ENCODE measurements at places on chromosomes 4 and X.

GRCh38 chrX:64427787-64428186 lies 32.5 kb upstream of the MTMR8 start:
- peak; percentile 36 for DNase-seq

- DNase-seq, result no peak
Measured at GRCh38 chr4:129218360-129218759, 122.4 kb downstream of the C4orf33 start.

DNA sequence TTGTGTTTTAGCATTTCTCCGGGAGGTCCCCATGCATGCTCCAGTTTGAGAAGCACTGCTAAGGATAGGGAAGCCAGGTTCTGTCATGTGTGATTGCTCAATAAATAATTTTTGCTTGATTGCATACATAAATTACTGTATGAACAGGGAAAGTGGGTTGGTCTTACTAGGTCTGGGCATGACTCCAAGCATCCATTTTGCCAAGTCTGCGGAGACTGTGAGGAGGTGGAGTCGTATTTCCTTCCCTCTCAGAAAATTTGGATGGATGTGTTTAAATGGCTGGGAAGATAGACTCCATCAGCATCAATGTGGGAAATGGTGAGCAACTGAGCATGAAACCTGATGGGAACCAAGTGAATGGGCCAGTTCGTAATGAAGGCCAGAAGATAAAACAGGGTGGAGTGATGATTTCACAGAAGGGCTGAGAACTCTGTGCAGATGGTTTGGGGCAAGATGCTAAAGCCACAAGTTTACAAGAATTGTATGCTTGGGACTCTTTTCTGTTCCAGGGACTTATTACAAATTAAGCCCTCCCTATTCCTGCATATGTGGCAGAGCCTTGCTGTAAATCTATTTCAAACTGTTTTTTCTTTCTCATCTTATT lies 84.1 kb downstream of the NHS start:
- DNase-seq, result no peak

DNA sequence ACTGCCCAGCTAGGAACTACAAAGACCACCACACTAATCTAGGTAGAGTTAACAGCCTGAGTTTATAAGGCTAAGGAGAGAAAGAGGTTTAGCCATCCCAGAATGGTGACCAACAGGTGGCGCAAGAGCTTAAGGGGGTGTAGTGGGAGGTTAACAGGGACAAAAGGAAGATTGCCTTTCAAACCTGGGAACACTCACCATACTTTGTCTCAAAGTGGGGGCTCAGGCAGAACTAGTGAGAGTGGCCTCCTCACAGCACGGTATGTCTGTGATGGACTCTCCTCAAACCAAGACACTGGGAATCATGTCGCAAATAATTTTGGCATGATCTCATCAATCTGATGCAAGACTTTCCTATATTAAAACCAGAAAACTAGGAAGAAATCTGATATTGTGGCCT lies 23.4 kb downstream of the CCNI start:
- DNase-seq, result peak; percentile 54

GRCh38 chr4:76585897-76586360 lies 150.9 kb downstream of the SHROOM3 start:
- DNase-seq, result peak; percentile 10

DNA sequence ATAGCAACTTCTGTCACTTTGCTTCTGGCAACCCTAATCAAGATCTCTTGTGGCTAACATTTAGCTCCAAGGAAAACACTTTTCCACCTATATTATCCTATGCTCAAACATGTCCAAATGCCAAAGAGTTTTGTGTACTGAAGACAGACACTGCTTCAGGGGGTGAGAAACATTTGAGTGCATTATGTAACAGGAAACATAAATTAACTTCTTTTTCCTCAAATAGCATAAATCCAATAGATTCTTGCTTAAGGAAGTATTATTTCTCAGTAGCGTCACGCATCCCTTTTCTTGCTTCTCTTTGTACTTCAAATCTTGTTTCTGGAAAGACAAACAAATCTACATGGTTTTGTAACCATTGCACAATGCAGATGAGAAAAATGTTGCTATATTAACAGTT lies 839.1 kb downstream of the GLUD2 start:
- DNase-seq, result no peak

GRCh38 chr4:26715636-26716242 lies 131.9 kb downstream of the TBC1D19 start:
- no peak for DNase-seq

- no peak for DNase-seq
Measured at GRCh38 chrX:153179131-153179530, at the start of gene MAGEA1. Gene MAGEA1 (plus strand): TSS chrX:153179284. CDS start chrX:153182390, 3,106 bp downstream.

GRCh38 chr4:109010521-109010920 lies 247.7 kb upstream of the ETNPPL start:
- DNase-seq, result no peak

DNA sequence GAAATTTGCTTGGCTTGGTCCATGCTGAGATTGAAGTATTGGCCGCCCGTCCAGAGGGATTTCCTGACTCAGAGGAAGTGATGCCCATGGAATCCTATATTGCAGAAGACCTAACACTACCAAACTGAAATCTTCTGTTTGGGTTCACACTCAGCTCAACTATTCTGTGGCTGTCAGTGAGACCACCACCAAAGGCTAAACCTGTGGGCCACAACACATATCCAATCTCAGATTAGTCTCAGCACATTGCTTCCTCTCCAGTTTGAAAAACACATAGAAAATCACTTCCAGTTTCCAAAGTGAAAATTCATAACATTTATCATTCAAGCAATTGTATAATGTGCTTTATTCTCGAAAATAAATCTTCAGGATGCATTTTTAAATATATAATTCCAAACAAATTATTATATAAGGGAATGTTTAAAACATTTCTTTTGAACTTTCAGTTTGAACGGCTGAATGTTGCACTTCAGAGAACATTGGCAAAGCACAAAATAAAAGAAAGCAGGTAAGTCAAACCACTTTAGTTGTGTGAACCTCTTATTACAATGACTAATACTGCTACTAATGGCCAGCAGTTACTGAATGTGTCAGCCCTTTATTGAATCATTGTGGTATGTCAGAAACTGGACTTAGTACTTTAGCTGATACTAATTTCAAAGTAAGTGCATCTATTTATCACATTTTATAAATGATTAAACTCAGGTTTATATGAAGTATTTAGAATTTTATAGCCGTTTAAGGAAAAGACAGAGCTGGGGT lies 37.0 kb downstream of the GUCY1A1 start:
- no peak for DNase-seq

GRCh38 chrX:34917146-34917545 lies 25.4 kb upstream of the FAM47B start:
- DNase-seq, result no peak

GRCh38 chr4:1608196-1608820 lies 75.8 kb downstream of the FAM53A start:
- no peak for DNase-seq

DNA sequence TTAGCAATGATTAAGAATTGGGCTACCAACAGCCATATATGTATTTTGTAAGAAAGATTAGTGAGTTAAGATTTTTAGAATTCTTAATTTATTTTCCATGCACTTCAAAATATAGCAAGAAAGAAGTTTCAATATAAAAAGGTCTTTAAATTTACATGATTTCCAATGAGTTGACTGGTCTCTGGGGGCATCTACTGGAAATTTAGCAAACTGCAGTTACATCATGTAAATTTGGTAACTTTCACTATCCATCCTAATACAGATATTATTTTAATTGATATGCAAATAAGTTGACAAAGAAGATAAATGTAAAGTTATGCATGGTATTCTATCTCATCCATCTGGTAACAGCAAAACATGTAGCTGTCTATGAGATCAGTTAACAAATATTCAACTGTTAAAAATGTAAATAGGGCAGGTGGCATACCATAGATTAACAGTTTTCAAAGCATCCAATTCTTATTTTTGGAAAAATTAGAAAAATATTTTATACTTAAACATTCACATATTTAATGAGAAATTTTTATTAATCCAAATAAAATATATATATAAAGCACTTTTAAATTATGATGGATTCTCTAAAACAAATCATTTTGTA lies 29.1 kb downstream of the TTC29 start:
- peak; percentile 11 for DNase-seq

- no peak for DNase-seq
Measured at GRCh38 chr4:86296865-86297264, 63.0 kb downstream of the MAPK10 start.

Measured in activated CD4-positive, alpha-beta T cell treated with anti-CD3 and anti-CD28 coated beads, Interleukin-10, Interleukin-2, amounts not matched to agents 100 ng/mL and 50 ng/mL, durations not matched to agents 16 hours and 8 hours (primary cell).